GM12878 (cell line): ENCODE measurements at places on chromosomes 11 and 22.

GRCh38 chr11:84552791-84553190 is 1074.4 kb downstream of the DLG2 start:
- no peak for DNase-seq

DNA sequence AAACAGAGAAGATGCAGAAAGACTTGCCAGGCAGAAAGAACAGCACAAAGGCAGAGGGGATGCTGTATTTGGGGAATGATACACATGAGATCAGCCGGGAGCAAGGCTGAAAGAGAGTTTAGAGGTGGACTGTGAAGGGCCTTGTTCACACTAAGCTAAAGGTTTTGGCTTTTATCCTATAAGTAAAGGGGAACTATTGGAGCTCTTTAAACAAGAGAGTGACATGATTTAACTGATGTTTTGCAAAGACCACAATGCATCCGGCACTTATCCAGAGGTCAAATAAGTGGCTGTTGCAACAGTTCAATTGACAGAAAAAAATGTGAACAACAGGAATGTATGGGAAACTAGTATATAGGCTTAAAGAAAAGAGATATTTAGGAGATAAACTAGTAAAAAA is 64.7 kb upstream of the RRAS2 start:
- no peak for DNase-seq

DNA sequence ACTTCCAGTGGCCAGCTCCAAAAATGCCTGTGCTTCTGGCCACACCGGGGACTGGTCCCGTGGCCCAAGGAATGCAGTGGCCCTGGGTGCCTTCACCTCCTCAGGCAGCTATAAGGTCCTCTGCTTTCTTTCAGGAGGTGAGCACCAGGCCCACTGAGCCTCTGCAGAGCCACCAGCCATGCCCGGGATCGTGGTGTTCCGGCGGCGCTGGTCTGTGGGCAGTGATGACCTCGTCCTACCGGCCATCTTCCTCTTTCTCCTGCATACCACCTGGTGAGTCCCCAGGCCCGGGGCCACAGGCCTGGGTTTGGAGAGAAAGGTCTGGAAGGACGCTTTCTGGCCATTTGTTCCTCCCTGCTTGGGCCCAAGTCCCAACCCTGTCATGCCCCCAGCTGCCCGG is 32.5 kb upstream of the MYRF start:
- no peak for DNase-seq

DNA sequence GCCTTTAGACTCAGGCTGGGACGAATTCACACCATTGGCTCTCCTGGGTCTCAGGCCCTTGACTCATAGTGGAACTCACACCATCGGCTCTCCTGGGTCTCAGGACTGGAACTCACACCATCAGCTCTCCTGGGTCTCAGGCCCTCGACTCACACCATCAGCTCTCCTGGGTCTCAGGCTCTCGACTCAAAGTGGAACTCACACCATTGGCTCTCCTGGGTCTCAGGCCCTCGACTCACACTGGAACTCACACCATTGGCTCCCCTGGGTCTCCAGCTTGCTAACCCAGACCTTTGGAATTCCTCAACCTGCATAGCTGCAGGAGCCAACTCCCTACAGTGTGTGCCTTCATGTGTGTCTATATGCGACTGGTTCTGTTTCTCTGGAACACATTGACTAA is 56.7 kb downstream of the SHISAL1 start:
- DNase-seq = no peak

DNA sequence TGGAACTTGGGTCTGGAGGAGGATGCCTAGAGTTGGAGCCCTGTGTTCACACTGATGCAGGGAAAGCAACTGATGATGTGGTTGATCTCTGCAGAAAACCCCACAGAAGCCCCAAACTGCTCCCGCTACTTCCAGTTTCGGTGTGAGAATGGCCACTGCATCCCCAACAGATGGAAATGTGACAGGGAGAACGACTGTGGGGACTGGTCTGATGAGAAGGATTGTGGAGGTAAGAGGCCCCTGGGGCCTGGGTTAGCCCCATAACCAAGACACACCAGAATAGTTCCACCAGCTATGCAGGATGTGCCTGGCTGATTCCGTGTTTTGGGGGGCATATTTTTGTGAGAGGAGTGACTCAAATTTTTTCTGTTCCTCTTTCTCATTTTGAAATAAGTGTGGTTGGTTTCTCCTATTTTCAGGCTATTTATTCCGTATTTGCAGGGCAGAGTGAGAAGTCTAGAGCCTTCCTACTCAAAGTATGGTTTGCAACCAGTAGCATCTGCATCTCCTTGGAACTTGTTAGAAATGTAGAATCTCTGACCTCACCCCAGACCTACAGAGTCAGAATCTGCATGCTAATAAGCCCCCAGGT is 137.3 kb upstream of the SORL1-AS1 start:
- DNase-seq = peak; percentile 97

- no peak for DNase-seq
Measured at GRCh38 chr11:69636512-69637197, 4.3 kb upstream of the CCND1 start.

DNA sequence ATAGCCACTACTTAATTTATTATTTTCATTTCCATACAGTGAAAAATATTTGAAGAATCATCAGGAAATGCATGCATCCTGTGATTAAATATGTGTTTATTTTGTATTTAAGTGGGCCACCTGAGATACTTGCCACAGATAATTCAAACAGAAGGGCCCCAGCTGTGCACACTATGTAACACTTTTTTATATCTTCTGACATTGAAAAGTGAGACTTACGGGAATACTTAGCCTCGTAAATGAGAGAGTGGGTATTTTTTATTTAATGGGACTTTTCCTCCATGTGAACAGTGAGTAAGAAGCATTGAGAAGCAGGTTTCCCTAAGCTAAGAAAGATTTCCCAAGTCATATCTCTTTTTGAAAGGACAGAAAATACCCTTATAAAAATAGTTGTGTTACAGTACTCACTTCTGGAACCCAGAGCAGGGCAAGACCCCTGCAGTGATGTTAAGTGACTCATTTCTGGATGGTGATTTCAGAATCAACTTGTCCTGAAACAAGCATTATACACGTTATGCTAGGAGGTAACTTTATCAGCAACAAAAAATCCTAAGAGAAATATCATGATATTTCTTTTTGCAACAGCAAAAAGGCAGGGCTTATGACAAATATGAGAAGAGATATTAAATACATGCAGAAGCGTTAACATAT is 478.1 kb upstream of the CHORDC1 start:
- DNase-seq = no peak

- DNase-seq = no peak
Measured at GRCh38 chr11:40032331-40032730, 1427.1 kb downstream of the LRRC4C start.

- no peak for DNase-seq
Measured at GRCh38 chr11:59206635-59207034, 6.1 kb downstream of the MPEG1 start.

DNA sequence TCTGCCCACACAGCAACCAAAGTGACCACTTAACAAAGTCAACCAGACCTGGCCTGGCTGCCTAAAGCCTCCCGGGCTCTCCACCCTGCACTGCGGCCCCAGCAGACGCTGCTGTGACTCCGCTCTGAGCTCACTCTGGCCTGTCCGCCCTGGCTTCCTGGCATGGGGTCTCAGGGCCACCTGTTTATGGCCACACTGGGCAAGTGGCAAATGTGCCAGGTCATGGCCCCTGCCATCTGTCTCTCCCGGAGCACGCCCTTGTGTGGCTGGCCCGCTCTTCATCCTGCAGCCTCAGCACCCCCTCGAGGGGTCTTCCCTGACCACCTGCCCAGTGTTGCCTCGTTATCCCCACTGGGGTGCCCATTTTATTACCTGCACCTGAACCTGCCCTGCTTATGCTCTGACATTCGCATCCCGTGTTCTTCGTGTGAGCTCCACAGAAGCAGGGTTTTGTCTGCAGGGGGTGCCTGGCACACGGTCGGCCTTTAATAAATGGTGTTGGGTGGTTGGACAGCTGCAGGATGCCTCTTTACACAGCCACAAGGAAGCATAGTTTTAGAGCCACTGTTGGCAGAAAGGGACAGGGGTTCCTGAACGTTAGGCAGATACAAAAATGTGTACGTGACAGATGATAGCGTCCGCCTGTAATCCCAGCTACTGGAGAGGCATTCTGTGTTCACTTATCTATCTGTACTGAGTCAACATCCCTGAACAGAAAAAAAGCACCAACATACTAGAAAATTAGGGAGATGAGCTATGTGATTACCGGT is 785.6 kb downstream of the TBC1D22A start:
- DNase-seq = no peak

DNA sequence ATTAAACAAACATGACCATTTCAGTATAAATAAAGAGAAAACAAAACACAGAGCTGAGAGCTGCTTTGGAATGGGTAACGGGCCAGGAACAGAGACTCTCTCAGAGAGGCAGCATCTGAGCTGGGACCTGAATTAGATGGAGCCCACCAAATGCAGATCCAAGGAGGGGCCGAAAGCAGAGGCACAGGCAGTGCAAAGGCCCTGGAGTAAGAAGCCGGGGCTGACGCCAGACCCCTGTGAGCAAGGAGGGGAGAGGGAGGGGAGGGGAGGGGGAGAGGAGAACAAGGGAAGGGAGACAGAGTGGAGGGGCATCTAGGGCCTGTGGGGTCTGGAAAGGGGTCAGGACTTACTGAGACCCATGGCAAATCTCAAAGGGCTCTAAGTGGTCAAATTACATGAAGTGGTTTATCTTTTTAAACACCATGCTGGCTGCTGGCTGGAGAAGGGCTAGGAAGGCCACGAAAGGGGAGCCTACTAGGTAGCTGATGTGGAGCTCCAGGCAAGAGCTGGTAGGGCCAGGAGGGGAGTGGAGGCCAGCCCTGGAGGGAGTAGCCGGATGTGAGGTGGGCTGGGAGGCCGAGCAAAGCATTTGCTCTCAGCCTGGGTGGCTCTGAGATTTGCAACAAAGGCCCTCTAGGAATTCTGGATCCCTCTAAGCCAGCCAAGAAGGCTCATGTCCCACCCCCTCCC is 3.2 kb downstream of the OSBPL5 start:
- DNase-seq = no peak

- no peak for DNase-seq
Measured at GRCh38 chr11:128240546-128240945, 346.8 kb downstream of the ETS1 start.

DNA sequence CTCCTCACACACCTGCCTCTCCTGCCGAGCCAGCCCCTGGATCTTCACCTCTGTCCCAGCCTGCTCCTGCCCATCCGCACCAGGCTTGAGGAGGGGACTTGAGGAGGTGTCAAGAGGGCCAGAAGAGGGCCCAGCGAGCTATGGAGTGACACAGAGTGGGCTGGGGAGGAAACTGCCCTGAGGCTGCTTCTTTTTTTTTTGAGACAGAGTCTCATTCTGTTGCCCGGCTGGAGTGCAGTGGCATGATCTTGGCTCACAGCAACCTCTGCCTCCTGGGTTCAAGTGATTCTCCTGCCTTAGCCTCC is 21.9 kb upstream of the CDON start:
- no peak for DNase-seq

GRCh38 chr11:65918211-65919140 is at the start of gene C11orf68:
TSS of gene C11orf68 (minus strand) at chr11:65919062. CDS start at chr11:65919031, 31 bp downstream.
- DNase-seq = no peak

DNA sequence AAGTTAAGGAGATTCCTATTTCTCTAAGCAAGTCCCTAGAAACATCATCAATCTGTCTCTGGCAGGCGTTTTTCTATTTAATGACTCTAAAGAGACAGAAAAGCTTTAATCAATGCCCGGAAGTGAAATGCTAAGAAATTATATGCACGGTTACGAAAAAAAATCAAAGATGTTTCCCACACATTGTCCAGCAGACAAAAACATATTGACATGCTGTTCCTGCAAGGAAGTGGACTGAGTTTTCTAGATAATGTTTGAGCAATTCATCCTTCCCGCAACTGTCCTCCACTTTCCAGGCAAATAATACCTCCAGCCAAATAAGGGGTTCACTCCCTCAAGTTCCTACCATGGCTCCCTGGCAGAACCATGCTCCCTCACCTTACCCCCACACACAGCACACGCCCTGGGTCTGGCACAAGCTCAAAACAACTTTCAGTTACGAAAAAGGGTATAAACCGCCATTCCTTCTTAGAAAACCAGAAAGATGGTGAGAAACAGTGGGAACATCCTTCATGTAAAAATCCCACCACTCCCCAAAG is 29.6 kb downstream of the GALNT18 start:
- DNase-seq = no peak

DNA sequence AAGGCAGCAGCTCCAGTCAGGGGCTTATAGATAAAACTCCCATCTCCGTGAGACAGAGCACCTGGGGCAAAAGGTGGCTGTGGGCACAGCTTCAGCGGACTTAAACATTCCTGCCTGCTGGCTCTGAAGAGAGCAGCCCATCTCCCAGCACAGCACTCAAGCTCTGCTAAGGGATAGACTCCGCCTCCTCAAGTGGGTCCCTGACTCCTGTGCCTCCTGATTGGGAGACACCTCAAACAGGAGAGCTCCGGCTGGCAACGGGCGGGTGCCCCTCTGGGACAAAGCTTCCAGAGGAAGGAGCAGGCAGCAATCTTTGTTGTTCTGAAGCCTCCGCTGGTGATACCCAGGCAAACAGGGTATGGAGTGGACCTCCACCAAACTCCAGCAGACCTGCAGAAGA is 279.4 kb downstream of the LARGE1 start:
- DNase-seq = no peak

DNA sequence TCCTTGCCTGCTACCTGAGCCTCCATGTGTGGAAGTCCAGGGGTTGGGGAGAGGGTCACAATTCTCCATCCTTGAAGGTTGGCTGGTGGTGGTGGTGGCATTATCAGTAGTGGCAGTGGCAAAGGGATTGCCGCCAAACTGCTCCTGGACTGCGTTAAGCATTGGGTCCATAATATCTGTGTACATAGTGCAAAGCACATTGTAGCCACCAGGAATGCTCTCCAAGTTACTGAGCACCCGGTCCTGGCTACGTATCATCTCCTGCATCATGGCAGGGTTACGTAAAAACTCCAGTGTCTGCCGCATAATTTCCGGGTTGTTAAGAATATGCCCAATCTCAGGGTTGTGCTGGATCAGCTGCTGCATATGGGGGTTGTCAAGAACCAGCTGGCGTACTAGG is 1.2 kb downstream of the UBQLN3 start:
- DNase-seq = no peak

DNA sequence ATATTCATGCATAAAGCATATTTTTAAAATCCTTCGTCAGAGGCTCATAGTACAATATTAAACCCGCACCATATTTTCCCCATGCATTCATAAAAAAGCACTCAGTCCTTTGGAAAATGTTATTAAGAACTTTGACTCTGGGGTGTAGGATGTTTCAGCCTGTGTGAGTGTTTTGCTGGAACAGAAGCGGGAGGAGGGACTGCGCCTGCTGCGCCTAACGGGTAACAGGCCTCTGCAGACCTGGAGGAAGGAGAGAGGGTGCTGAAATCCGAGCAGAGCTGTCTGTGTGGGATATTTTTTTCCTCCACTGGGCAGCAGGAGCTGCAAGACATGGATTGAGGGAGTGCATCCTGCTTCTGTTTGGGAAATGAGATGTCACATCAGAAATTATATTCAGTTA is 483.0 kb downstream of the BRD1 start:
- DNase-seq = no peak

- DNase-seq = no peak
Measured at GRCh38 chr11:276219-276618, 2.0 kb upstream of the NLRP6 start.

GRCh38 chr11:32312865-32313403 is 122.4 kb downstream of the WT1 start:
- no peak for DNase-seq
